ENCODE measurements at places on chromosomes 1 and 21.

- no peak for DNase-seq
These were observed 45.0 kb upstream of the AIM2 start for GRCh38 chr1:159121526-159121925.

DNA sequence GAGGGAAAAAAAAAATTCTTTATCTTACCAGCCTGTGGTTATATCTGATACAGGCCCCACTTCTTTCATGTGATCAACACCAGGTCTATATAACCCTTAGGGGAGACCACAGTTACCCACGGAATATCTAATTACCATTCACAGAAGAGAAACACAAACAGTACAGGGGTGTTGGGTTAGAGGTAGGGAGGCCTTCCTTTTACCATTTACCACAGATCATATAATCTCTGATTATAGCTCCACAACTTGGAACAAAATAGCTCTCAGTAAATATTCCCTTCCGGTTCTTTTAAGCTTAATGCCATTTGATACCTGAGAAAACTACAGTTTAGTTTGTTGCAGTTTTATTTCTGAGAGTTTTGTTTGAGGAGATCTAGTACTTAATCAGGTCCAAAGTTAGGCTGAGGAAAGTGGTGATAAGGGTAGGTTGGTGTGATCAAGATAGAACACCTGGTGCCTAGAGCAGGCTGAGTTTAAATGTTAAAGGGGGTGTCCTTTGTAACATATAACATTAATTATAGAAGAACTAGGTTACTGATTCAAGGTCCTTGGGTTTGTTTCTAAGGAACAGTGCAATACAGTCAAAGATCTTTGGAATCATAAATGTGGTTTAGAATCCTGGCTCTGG lies 14.1 kb downstream of the EPB41 start:
- DNase-seq: no peak

DNA sequence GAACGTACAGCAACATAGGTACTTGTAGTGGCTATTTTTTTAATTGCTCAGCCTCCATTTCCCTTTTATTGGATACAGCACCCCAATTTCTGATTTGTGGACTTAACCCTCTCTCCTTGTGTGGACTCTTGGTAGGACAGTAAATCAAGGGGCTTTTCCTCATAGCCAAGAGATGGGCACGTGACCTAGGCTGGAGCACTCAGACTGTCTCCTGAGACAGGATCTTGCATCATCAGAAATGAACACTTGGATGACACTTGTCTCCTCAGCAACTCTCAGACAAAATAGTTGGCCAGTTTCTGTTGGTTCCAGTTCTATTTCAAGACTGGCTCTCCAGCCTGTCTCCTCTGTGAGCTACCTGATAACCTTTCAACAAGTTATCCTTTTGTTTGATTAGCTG lies 112.9 kb upstream of the ZNF678 start:
- DNase-seq: no peak

GRCh38 chr1:237327061-237327460 lies 285.1 kb downstream of the RYR2 start:
- no peak for DNase-seq

All from D721Med (cell line).